Caco-2 (cell line): ENCODE measurements at places on chromosomes 5 and 9. TPM values are rescaled to one million over a fixed set of nuclear protein-coding genes. Genes with fewer than 3 reads are reported as not detected.

DNA sequence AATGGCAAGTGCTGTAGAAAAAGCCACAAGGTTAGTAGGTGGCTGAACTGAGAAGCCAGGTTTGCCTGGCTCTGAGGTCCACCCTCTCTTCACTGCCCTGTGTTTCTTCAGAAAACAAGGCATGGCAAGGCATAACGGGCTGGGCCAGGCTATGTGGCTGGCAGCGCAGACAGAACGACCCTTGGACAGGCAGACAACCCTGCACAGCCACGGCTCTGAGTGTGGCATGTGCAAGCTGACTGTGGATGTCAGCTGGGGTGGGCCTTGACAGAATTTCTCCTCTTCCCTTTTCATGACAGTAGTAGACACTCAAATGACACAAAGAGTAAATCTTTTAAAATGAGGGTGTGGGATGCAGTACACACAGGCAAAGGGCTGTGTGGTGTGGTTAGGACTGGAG, 81.7 kb downstream of the MACROH2A1 start:
- no peaks in the 10 kb centered on the region for H3K36me3 ChIP-seq
- H3K27ac ChIP-seq, result no peak overlapping the region
- no peak for DNase-seq
- H3K4me1 ChIP-seq, result no peaks in the 10 kb centered on the region

GRCh38 chr5:151584057-151584937, 6.8 kb downstream of the FAT2 start:
- H3K27ac ChIP-seq, result no peak overlapping the region
- DNase-seq, result no peak
- no peaks in the 10 kb centered on the region; the same call in 1 of the 2 replicates for H3K36me3 ChIP-seq
- H3K4me3 ChIP-seq, result no peak overlapping the region
- H3K27me3 ChIP-seq, result no peaks in the 10 kb centered on the region

- H3K27ac ChIP-seq, result no peak overlapping the region
- no peaks in the 10 kb centered on the region for H3K27me3 ChIP-seq
- peaks cover 27% of the 10 kb centered on the region for H3K4me1 ChIP-seq
- H3K36me3 ChIP-seq, result no peaks in the 10 kb centered on the region
- H3K4me3 ChIP-seq, result no peak overlapping the region
- no peak for DNase-seq
These were observed 14.2 kb downstream of the TAL2 start for GRCh38 chr9:105676351-105676923.

- H3K4me1 ChIP-seq, result no peaks in the 10 kb centered on the region
- DNase-seq, result no peak
- no peak overlapping the region for H3K4me3 ChIP-seq
- H3K36me3 ChIP-seq, result no peaks in the 10 kb centered on the region
- H3K27me3 ChIP-seq, result peaks cover 1% of the 10 kb centered on the region
- no peak overlapping the region for H3K27ac ChIP-seq
These were observed 151.8 kb upstream of the ADRA1B start for GRCh38 chr5:159764283-159765134.

GRCh38 chr5:124645396-124645795, 101.0 kb downstream of the ZNF608 start:
- H3K4me1 ChIP-seq, result peaks cover 20% of the 10 kb centered on the region
- H3K36me3 ChIP-seq, result no peaks in the 10 kb centered on the region; the same call in 1 of the 2 replicates
- H3K27me3 ChIP-seq, result no peaks in the 10 kb centered on the region
- DNase-seq, result no peak
- H3K27ac ChIP-seq, result no peak overlapping the region
- no peak overlapping the region for H3K4me3 ChIP-seq

- H3K36me3 ChIP-seq, result no peaks in the 10 kb centered on the region; the same call in 1 of the 2 replicates
- DNase-seq, result no peak
- no peaks in the 10 kb centered on the region for H3K27me3 ChIP-seq
- H3K4me1 ChIP-seq, result peaks cover 20% of the 10 kb centered on the region
- H3K27ac ChIP-seq, result no peak overlapping the region
These were observed 13.1 kb downstream of the TRIO start for GRCh38 chr5:14156290-14156649.

- DNase-seq, result no peak
- no peak overlapping the region for H3K4me3 ChIP-seq
- H3K27me3 ChIP-seq, result no peaks in the 10 kb centered on the region
- H3K36me3 ChIP-seq, result no peaks in the 10 kb centered on the region
- no peak overlapping the region for H3K27ac ChIP-seq
These were observed 317.4 kb downstream of the ARHGEF28 start for GRCh38 chr5:73943397-73943796.

GRCh38 chr9:123541411-123541810, 185.4 kb downstream of the CRB2 start:
- no peak overlapping the region for H3K27ac ChIP-seq
- no peaks in the 10 kb centered on the region for H3K27me3 ChIP-seq
- DNase-seq, result no peak
- H3K4me3 ChIP-seq, result no peak overlapping the region
- no peaks in the 10 kb centered on the region for H3K36me3 ChIP-seq
- H3K4me1 ChIP-seq, result peaks cover 9% of the 10 kb centered on the region; the same call in 1 of the 2 replicates

DNA sequence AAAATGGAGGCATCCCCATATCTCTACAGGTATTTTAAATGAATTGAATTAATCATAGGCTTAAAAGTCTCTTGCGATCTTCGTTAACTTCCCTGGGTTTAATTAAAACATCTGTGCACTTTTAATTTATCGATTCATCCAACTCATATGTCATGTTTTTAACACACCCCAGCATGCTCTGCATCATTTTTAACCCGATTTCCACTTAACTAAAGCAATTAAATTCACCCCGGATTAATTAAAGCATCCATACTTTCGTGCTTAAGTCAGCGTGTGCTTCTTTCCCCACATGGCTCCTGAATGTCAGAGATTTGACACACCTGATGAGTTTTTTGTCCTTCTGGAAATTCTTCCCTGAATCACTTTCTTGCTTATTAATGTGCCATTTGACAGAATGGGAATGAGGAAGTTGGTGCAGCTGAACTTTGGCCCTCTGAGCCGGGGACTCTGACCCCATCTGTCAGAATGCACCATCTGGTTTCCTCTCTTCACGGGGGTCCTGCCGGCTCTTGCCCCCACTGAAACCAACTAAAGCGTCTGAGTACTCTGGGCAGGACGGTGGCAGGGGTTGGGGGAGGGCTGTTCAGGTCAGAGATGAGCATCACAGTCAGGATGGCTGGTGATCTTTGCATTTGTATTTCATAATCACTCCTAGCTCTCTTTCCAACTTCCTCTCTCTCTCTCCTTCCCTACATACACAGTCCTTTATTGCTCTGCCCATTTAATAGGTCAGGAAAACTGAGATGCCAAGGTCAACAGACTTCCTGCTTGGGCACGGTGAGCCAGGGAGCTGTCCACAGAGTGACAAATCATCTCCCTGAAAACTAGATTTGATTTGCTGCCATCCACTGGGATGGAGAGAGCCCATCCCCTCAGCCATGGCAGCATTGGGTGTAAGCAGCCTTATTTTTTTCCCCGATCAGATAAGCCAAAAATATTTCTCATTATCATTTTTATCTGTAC, 180.3 kb upstream of the WWC1 start:
- H3K36me3 ChIP-seq, result no peaks in the 10 kb centered on the region
- H3K27ac ChIP-seq, result no peak overlapping the region
- H3K27me3 ChIP-seq, result no peaks in the 10 kb centered on the region
- peaks cover 6% of the 10 kb centered on the region; the same call in 1 of the 2 replicates for H3K4me1 ChIP-seq
- no peak overlapping the region for H3K4me3 ChIP-seq

The SPRY4 gene
- total RNA-seq, result 7.7 and 8.3 TPM in 2 replicates
